Non-pigmented ciliary epithelial cell (primary cell): ENCODE measurements at places on chromosomes 12 and 14.

GRCh38 chr14:55446833-55447232 lies 6.4 kb upstream of the TBPL2 start:
- peak; percentile 85 for DNase-seq

GRCh38 chr12:109764123-109764522 lies 50.5 kb downstream of the FAM222A start:
- no peak for DNase-seq

DNA sequence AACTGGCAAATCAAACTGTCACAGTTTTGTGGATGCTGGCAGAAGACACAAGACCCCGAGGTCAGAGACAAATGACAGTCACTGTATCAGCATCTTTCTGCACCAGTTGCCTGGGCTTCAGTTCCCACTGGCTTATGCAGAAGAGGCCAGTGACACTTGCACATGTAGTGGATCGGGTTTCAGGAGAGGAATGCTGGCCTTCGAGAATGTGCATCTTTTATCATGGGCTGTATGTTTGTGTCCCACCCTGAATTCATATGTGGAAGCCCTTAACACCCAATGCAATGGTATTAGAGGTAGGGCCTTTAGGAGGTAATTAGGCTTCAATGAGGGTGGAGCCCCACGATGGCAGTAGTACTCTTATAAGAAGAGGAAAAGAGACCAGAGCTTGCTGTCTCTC lies 150.9 kb downstream of the SLC15A4 start:
- no peak for DNase-seq

DNA sequence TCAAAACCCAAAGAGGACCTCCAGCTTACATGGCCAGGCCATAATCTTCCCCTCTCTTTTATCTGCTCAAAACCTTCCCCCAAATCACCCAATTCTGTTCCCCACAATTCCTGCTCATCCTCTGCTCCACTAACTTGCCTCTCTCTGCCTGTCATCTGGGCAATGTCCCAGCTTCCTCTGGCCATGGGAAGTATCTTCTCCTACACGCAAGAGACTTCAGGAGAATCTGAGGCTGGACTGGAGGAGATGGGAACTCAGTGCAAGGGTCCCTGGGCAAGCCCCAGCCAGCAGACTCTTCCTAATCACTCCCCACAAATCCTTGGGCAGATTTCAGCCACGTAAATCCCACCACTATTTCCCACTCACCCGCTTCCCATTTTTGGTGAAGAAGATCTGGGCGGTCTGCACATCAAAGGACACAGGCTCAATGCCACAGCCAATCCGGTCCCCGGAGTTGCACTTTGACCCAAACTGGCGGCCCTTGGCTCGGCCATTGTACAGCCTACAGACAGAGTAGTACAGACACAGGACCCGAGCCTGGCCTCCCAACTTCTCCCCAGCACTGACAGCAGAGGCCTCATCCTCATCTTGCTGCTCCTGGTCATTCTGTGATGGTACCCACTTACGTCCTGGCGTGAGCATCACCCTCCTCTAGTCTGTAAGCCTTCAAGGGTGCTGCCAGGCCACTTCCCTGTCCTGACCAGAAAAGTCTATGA lies 4.7 kb downstream of the SPRYD3 start:
- no peak for DNase-seq
